ENCODE measurements at places on chromosomes 11 and 22. TPM values are rescaled to one million over a fixed set of nuclear protein-coding genes. Genes with fewer than 3 reads are reported as not detected.

GRCh38 chr22:32628628-32629572 is 154.3 kb downstream of the FBXO7 start:
- no peak for DNase-seq

STT3A gene
- 145 TPM for total RNA-seq

C22orf42 gene
- total RNA-seq = not detected

TMEM151A gene
- total RNA-seq = not detected

ZDHHC13 gene
- total RNA-seq = 14.6 TPM

B3GAT1 gene
- 0.45 TPM for total RNA-seq

DNA sequence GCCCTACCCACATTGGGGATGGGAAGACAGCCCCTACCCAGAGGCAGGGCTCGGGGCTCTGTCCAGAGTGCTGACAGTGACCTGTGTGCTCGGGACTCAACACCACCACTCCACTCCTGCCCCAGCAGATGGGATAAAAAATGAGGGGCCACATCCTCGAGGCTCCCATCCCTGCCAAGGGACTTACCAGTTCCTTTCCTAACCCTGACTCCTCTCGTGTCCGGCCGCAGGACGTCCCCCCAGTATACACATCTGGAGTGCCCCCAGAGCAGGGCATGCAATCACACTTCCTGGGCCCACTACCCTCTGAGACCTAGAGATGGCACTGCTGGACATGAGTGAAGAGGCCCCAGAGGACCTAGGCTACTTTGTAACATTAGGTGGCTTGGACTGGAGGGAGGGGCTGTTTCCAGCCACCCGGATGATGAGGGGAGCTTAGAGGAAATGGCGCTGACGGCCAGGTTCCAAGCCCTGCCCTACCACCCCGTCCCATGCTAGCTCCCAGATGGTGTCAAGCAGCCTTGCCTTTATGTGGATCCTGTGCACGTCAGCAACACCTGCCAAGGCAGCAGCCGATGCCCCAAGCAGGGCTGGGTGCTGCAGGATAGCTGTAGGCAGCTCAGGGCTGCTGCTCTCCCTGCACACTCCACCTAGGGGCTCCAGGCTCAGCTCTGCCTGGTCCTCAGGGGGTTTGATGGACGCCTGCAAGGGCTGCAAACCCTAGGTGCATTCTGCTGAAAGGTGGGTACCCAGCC is 86.6 kb downstream of the DGCR2 start:
- DNase-seq = no peak

C11orf87 gene
- total RNA-seq = 0.02 TPM

TBX1 gene
- total RNA-seq = 0.17 TPM

GRCh38 chr11:34624069-34624468 is 3.2 kb downstream of the EHF start:
- DNase-seq = no peak

DNA sequence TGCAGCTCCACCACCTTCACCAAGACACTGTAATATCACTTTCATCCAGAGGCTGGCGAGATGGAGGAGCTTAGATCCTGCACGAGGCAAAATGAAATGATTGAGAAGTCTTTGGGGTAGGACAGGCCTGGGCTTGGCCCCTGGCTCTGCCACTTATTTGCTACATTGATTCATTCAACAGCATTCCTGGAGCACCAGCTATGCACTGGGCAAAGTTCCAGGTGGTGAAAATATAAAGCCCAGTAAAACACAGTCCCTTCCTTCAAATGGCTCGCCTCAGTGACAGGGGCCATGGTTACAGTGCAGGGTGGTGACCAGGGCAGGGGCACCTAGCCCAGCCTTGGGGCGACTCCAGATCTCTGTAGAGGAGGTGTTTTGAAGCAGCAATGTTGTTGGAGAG is 19.7 kb downstream of the ALX4 start:
- no peak for DNase-seq

GRCh38 chr11:123441161-123441560 is 11.1 kb downstream of the GRAMD1B start:
- DNase-seq = no peak

- DNase-seq = peak; percentile 81
Measured at GRCh38 chr22:26502688-26503561, 9.3 kb downstream of the TFIP11 start.

PHLDB1 gene
- total RNA-seq = 42.2 TPM

KCNA4 gene
- not detected for total RNA-seq

MS4A12 gene
- not detected for total RNA-seq

DNA sequence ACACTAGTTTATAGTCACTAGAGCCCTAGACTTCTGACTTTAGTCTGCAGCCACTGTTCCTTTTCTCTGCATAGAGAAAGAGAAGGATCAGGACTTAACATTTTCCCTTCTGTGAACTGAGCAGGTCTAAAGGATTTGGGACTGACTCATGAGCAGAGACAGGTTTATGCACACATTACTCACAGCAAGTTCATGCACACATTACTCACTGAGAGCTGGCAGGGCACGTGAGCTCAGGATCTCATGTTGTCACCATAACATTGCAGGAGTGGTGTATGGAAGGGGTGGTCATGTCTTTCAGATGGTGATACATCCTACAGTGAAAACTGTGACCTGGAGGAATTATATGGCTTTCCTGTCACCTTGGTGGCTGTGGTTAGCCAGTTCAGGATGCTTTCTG is 56.4 kb downstream of the CEP164 start:
- peak; percentile 97 for DNase-seq

DNA sequence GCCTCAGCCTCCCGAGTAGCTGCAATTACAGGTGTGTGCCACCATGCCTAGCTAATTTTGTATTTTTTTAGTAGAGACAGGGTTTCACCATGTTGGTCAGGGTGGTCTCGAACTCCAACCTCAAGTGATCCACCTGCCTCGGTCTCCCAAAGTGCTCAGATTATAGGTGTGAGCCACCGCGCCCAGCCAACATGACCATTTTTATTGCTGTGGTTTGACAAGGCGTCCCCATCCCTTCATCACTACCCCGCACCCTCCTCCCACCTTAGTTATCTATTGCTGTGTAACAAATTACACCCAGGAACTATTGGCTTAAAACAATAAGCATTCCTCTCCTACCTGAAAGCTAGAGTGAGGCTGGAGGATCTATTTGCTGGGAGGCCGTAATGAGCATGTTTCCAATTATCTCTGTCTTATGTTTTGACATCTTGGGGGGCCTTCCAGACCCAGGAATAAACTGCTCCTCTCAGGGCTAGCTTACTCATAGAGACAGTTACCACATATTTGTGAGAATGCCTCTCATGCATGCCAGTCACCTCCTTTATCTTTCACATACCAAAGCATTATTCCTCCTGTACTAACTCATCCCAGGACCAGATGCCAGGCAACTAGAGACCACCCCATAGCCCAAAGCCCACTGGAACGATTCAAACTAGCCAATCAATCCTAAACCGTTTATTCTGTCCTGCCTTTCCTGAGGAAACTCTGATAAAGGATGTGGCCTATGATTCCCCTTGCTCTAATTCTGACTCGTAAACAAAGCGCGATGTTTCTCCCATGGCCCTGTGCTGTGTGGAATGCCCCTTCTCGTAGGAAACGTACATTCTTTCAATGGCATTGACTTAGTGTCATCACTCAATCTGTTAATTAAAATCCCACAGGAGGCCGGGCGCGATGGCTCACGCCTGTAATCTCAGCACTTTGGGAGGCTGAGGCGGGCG is 19.4 kb downstream of the SNU13 start:
- peak; percentile 62 for DNase-seq

LDHAL6A gene
- not detected for total RNA-seq

DNA sequence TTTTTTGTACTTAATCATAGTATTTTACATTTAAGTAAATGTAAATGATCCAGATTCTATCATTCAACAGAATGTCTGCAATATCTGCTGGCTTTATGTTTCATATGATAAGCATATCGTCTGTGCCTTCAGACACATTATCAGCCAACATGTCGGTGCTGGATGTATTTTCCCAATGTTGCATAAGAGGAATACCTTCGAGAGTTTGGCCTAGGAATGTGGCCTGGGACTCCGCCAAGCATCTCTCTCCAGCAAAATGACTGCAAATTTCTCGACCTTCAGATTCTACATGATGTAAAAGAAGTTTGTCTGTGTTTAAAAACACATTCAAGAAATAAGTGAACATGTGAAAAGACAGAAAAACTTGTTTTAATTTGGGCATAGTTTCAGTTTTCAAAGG is 6.9 kb downstream of the BDNF start:
- DNase-seq = no peak

DNA sequence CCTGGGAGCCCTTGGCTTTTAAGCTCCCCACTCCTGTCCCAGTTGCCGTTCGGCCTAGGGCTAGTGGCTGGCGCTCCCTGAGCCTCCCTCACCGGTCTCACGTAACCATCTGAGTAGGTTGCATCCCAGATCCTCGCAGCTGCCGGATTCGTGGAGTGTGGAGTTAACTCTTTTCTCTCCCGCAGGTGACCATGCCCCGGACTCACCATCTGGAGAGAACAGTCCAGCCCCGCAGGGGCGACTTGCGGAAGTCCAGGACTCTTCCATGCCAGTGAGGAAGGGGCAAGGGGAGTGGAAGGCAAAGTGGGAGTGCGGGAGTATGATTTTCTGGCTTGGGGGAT is 902 bp downstream of the MUS81 start:
- DNase-seq = no peak

DNA sequence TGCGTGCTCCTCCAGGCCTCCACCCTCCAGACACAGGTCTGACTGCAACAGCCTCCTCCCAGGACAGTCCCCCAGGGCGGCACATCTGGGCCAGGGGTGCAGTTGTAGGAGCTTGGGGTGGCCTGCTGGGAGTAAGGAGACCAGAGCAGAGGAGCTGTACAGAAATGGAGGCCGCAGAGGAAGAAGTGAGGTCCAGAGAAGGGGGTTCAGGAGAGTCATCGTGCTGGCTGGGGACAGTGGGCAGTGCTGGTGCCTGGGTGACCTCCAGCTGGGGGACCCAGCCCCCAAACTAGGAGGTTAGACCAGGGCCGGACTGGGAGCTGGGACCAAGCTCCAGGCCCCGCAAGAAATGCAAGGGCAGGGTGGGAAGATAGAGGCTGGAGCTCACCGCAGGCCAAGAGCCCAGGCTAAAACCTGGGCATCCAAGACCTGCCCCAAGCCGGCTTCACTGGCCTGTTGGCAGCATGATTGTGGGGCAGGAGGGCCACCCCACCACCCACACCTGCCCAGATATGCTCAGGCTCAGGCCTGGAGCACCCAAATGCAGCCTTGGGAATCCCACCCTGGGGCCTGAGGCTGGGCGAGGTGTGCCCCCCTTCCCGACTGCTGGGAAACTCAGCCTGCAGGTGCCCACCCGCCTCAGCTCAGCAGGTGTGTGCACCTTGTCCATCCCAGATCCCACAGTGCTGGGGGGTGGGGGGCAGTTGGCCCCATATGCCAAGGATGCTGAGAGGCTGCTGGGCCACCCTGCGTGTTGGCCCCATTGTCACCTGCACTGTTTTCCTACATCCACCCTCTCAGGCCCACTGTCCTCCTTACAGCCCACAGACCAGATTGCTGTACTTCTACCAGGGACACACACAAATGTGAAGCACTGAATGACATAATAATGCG is 96.9 kb downstream of the MORC2 start:
- no peak for DNase-seq

- no peak for DNase-seq
Measured at GRCh38 chr11:299951-300735, 817 bp upstream of the IFITM5 start.

Data from HT1080 (cell line).